ENCODE measurements at places on chromosomes 7 and 10.

DNA sequence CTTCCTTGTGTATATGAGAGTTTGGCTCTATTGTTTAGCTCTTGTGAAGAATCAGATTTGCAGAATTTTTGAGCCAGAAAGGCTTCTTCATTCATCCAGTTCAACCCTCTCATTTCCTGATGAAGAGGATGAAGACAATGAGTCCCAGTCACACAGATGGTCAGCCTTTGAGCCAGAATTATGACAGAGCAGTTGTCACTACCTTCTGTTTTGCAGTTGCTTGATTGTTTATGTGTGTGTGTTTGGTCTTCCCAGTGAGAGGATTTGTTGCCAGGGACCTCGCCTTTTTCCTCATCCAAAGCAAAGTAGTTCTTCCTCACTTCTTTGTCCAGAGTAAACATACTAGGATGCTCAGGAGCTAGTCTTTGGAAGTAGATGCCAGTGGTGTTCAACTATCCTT lies 15.6 kb downstream of the MDFIC start:
- DNase-seq: no peak

- no peak for DNase-seq
Observed at GRCh38 chr10:69124563-69125268, 738 bp downstream of the VPS26A start.

DNA sequence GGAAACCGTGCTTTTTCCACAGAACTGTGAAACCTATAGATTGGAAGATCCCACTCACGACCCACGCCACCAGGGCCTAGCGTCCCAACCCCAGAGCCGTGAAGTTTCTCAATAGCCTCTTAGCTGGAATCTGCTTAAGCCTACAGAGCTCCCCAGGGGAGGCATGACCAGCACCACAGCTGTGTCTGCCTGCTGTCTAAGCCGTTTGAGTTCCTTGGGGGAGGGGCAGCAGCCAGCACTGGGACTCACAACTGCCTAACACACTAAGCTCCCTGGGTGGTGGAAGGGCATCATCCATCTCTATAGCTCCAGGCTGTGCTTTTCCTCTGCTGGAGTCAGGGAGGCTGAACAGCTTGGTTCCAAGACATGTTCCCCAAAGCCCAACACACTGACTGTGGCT lies 26.0 kb upstream of the TMEM140 start:
- no peak for DNase-seq

DNA sequence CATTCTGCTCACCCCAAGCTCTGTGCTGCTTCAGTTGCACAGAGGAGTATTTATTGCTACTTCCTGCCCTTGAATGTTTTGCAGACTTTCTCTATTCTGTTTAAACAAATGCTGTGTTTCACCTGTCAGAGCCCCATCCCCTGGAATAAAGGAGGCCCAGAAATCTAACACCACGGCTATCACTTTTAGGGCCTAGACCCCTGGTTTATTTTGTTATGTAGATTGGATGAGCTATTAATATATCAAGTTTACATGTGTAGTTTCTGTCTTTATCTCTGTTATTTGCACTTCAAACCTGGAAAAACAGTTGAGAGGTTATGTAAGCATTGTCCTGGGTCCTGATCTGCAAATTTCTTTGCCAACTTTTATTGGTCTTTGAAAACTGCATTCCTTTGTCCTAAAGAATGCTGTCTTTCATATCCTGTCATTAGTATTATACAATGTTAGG lies 630.1 kb downstream of the PARD3 start:
- DNase-seq: no peak

GRCh38 chr7:14698239-14698638 lies 204.3 kb downstream of the DGKB start:
- no peak for DNase-seq

- DNase-seq: no peak
Observed at GRCh38 chr7:68748934-68749900, 849.1 kb upstream of the AUTS2 start.

GRCh38 chr7:28853834-28854749 lies 104.0 kb downstream of the TRIL start:
- DNase-seq: peak; percentile 51
